ENCODE measurements at places on chromosomes 11 and 22.

- DNase-seq, result no peak
Measured at GRCh38 chr11:9126636-9127035, 35.2 kb upstream of the SCUBE2 start.

DNA sequence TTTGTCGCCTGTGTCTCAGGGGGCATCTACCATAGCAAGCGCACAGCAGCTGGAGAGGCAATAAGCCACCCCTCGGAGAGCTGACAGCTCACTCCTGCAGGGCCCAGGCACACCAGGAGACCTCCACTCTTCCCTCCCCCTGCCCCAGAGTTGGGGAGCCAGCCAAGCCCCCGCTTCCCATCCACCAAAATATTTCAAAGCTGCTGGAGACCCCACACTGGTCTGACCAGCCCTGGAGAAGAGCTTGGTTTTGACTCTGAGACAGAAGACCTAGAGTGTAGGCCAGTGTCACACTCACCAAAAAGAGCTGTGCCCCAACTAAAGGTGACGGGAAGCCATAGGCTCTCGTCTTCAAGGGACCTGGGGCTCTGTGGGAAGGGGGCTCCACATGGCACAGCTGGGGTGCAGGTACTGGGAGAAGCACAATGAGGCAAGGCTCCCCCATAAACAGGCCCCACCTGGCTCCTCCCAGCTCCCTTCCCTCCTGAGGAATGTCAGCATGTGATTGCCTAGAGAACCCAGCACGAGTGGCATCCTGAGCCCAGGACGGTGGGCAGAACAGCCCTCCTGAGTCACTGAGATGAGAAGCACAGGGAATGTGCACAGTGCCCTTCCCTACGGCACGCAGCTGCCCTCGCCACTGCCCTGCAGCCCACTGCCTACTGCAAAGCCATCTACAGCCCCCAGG, 5.8 kb upstream of the GNAZ start:
- DNase-seq, result no peak

- no peak for DNase-seq
Measured at GRCh38 chr11:108902027-108902469, 237.2 kb downstream of the DDX10 start.

- no peak for DNase-seq
Measured at GRCh38 chr22:43631846-43632245, 180.3 kb downstream of the EFCAB6 start.

DNA sequence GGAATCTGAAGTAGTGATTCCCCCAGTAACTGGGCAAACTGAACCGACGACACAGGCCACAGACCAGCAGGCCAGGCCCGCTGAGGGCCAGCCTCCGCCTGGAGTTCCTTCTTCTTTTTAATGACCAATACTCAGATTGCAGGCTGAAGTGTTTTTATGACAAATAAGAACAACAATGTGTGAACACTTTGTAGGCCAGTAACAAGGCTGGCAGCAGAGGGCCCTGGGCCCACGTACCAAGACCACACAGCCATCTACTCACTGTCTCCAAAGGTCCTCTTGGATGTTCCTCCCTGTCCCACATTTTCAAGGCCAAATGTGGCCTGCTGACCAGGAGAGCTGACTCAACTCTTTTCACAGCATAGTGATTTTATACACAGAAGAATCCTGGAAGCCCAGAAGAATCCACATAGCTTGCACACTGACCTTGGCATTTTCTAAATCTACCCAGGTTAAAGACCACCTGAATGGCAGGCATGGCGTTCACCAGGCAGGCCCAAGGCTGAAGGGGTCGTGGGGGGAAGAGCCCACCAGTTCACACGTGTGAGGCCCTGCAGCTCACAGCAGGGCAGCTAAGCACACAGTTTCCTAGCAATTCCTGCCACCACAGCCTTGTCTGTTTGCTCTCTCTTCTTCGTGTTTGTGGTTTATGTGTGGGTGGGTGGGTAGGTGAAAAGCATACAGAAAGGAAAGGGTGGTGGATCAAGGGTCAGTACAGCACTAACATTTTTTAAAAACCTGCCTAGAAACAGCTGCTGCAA, 13.3 kb downstream of the SMCO4 start:
- DNase-seq, result no peak

GRCh38 chr11:45798793-45799441, 6.0 kb upstream of the SLC35C1 start:
- no peak for DNase-seq

GRCh38 chr22:32996702-32997101, 61.5 kb downstream of the SYN3 start:
- no peak for DNase-seq

DNA sequence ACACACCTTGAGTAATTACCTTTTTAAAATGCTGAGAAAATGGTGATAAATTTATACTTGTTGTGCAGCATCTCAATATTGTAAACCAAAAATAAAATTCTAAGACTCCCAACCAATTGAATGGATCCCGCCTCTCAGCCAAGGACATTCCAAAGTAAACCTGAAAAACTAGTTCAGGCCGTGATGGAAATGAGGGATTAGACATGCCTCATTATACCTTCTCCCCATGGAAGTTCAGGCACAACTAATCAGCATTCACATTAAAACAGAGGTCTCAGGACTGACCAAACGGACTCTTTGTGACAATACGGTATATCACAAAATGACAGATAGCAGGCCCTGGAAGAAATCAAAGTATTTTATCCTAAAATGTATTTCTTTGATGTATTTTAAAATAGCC, 907.4 kb upstream of the RAG2 start:
- DNase-seq, result no peak

DNA sequence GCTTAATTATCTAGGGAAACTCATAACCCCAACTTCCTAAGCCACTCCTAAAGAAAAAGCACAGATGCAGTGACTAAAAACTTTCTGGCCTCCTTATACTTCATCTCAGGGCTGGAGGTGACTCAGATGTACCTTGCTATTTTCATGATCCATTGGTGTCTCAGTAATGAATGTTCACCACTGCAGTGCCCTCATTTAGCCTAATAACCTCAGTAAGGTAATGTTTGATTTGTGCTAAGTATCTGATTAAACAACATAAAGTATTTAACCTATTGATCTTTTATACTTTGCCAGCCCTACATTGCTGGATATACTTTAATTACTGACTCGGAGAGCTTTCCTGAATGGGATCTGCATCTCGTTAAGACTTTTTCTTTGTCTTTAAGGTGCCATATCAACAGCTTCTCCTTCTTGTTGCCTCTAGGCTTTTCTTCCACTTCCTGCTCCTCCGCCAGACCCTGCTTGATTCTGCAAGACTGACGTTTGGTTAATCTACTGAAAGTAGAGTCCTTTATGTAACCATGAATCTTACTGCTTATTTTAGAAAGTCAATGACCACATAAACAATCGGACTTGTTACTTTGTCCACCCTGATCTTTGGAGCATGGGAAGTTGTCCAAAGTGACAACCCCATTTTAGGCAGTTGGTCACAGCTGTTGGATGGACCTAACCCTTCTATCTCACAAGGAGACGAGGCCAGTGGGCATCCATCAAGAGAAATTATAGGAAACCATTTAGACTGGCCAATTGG, 303.0 kb downstream of the ST3GAL4 start:
- no peak for DNase-seq

GRCh38 chr22:25564320-25564978, at the start of gene GRK3:
Gene GRK3 (plus strand): TSS chr22:25564675. CDS start chr22:25565041, 366 bp downstream.
- DNase-seq, result peak; percentile 52

- no peak for DNase-seq
Measured at GRCh38 chr11:119664063-119664572, 64.9 kb downstream of the NECTIN1 start.

- no peak for DNase-seq
Measured at GRCh38 chr22:19823191-19823901, 31.3 kb downstream of the GNB1L start.

GRCh38 chr22:31588970-31589675, 72.9 kb downstream of the PISD start:
- DNase-seq, result no peak

GRCh38 chr11:57180964-57181363, 789 bp upstream of the LRRC55 start:
- DNase-seq, result no peak

- DNase-seq, result no peak
Measured at GRCh38 chr11:29005401-29005980, 897.3 kb downstream of the METTL15 start.

DNA sequence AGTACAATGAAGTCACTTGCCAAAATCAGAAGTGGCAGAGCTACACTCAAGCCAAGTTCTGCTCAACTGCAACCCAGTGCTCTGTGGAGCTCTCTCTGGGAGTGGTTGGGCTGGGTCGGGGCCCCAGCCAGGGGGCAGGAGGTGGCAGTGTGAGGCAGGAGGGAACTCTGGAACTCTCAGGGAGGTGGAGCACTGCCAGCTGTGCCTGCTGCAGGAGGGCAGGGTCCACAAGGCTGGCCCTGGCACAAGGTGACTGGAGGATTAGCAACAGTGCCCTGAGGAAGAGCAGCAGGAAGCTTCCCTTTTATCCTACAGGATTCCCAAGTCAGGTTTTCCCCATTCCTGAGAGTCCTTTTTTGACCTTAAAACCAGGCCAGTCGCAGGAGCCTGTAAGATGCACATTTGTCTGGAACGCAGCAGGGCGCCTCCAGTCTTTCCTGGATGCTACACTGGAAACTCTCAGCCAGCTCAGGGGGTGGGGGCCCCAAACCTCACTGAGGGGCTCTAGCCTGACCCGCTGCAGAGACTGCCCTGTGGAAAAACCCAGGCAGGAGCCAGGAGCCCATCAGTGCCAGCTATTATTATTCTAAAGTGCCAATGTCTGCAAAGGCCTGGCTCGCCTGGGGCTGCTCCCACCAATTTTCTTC, 31.8 kb downstream of the DKK3 start:
- DNase-seq, result no peak

DNA sequence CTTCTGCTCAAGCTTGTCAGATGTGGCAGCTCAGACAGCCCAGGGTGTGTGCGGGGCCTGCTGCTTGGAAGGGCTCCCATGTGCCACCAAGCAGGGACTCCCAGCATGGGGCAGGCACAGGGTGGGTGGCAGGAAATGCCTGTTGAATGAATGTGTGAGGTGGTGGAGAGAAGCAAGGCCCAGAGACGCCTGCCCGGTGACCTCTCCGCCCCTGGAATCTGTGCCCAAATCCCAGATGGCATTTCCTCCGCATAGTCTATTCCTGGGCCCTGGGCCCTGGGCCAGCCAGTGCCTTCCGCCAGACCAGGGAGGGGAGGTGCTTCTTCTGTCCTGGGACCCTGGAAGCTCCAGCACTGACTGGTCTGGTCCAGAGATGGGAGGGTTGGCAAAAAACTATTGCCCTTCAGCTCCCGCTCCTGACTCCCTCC, 3.7 kb downstream of the CST6 start:
- no peak for DNase-seq

GRCh38 chr11:832529-833113, at the start of gene CD151:
Gene CD151 (plus strand): TSS chr11:832952. CDS start chr11:836070, 3,118 bp downstream.
- no peak for DNase-seq

DNA sequence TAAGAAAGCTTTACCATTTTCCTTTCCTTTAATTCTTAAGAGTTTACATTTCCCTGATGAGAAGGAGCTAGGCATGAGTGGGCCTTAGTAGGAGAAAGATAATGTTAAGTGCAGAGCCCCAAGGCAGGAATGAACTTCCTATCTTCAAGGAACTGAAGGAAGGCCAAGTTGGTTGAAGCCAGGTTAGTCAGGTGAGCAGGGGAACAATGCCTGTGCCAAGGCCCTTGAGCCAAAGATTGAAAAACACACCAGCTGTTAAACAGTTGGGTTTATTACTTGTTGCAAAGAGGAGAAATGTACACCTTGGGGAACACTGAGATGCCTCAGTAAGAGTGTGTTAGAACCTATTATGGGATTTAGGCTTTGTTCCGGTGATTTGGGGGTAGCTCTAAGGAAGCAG, 10.0 kb downstream of the CNTF start:
- no peak for DNase-seq

GRCh38 chr11:83140691-83141455, 16.1 kb upstream of the PCF11 start:
- DNase-seq, result no peak

DNA sequence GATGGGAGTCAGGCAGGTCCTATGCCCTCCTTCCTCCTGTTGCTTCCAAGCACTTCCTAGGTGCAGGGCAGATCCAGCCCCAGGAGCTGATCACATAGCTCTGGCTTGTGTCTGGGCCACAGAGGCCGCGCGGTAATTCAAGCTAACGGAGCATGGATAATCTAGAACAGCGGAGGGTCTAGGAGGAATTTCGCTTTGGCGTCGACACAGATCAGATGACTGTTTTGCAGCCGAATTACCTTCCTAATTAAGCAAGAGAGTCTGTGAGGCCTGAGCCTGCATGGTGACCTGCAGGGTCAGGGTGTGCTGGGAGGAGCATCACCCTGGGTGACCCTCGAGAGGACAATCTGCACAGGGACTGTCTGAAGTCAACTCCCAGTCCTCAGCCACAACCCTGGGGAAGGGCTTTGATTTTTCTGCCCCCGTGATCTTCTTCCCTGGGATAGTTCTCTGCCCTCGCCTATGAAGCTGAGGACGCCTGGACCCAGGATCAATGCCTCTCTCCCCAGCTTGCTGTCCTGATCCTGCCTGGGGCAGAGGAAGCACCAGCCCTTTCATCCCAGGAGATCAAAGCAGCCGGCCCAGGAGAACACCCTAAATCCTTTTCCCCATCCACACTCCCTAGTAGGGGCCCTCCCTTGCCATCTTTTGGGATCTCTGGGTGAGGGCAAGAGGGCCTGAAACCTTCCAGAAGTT, 11.0 kb downstream of the NECTIN1 start:
- no peak for DNase-seq

- DNase-seq, result no peak
Measured at GRCh38 chr11:67387069-67387468, 4.7 kb upstream of the RAD9A start.

- DNase-seq, result no peak
Measured at GRCh38 chr22:30882184-30882717, 86.3 kb downstream of the MORC2 start.

DNA sequence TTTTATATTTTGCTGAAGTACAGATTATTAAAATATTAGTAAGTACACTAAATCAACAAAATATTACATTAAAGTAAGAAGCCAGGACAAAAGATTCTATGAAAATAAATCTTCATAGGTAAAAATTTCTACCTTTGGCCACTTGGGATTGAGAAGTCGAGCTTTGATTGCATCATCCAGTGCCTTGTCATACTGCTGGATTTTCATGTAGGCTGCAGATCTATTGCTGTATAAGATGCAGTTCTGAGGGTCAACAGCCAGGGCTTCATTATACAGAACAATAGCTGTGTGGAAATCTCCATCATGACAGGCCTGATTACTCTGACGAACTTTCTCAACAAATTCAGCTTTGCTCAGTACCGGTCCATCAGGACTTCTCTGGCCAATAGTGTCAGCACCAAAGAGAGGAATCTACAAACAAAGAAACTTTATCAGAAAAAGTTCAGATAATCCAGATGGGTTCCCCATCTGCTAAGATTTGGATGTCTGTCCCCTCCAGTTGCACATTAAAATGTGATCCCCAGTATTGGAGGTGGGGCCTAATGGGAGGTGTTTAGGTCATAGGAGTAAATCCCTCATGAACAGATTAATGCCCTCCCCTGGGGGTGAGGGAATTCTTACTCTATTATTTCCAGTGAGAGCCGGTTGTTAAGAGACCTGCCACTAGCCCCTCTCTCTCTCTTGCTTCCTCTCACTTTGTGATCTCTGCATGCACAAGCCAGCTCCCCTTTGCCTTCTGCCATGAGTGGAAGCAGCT, 50.0 kb downstream of the TTC28 start:
- no peak for DNase-seq

GRCh38 chr11:36463781-36464180, 46.3 kb downstream of the TRAF6 start:
- no peak for DNase-seq

GRCh38 chr11:66080055-66080817, 10.2 kb downstream of the PACS1 start:
- peak; percentile 48 for DNase-seq

All from CD4-positive, alpha-beta memory T cell (primary cell).